Epithelial cell of proximal tubule (primary cell): ENCODE measurements at places on chromosomes 1 and 21. TPM values are rescaled to one million over a fixed set of nuclear protein-coding genes. Genes with fewer than 3 reads are reported as not detected.
A peak's percentile ranks its signal among the peaks of the same experiment; 100 is the strongest.

GRCh38 chr1:10108134-10108663 is 75.4 kb downstream of the UBE4B start:
- peak; percentile 27 for DNase-seq

GRCh38 chr1:98698625-98699024 is 37.1 kb downstream of the SNX7 start:
- no peak for DNase-seq

- no peak for DNase-seq
Measured at GRCh38 chr1:4657960-4658541, 3.6 kb downstream of the AJAP1 start.

The IVNS1ABP gene
- 56.5 and 75.6 TPM in 2 replicates for total RNA-seq

DNA sequence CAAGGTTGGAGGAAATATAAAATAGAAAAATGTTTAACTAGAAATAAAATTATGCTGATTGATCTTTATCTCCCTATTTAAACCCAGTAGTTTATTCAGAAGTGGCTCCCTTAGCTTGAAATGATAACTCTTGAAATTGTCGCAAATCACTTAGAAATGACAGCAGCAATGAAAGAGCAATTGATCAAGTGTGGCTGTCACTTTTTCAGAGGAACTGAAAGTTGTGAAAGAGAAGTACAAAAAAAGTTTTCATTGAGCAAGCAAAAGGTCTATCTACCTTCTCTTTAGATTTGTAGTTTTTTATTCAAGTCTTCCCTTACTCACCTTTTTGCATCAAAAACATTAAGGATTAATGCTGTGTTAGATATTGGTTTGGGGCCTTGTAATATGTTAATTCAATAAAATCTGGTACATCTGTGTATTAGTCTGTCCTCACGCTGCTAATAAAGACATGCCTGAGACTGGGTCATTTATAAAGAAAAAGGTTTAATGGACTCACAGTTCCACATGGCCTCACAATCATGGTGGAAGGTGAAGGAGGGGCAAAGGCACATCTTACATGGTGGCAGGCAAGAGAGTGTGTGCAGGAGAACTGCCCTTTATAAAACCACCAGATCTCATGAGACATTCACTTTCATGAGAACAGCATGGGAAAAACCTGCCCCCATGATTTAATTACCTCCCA is 48.3 kb downstream of the LRRC8C start:
- DNase-seq: no peak

The KISS1 gene
- 24.7 and 111 TPM in 2 replicates for total RNA-seq

The TDRD5 gene
- total RNA-seq: 0.06 and 0.43 TPM in 2 replicates

The TTC24 gene
- total RNA-seq: not detected in 2 replicates

DNA sequence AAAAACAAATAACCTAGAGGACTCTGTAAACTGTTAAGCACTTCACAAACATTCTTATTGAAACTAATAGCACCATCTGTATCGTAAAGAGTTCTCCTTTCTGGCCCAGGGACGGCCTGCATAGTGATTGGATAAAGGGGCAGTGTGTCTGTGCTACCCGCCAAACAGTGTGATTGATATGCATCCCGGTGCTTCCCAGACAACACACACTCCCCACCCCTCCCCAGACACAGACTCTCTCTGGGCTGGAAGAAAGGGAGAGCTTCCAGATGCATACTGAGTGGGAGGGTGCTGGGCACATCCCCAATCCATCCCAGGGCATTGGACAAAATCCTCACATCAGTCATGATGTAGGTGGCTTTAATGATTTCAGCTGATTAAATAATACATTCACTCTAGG is 3.7 kb downstream of the HSD11B1 start:
- DNase-seq: no peak

- DNase-seq: no peak
Measured at GRCh38 chr21:26847921-26848320, 2.7 kb upstream of the ADAMTS1 start.

GRCh38 chr1:114695430-114696058 is at the start of gene AMPD1:
AMPD1 (minus strand) TSS chr1:114695546; CDS start chr1:114695471, 75 bp downstream.
- DNase-seq: no peak

- no peak for DNase-seq
Measured at GRCh38 chr1:234972411-234973191, 156.0 kb downstream of the TOMM20 start.

DNA sequence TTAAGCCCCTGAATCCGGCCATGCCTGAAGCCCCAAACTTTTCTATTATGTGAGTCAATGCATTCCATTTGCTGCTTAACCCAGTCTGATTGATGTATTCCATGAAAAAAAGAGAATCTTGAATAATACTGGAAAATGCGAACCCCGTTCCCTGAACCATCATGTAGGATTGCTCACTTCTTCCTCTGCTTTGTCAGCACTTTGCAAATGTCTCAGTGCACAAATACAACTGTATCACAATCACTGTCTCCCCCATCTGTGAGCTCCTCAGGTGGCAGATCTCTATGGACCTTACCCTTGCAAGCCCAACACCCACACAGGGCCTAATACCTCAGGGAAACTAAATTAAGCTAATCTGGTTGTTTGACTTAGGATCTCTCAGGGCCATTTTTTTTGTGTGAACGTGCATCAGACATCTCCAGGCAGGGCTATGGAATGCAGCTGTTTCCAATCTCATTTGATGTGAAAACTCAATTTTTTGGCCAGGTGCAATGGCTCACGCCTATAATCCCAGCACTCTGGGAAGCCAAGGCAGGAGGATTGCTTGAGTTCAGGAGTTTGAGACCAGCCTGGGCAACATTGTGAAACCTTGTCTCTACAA is 2.1 kb upstream of the RCAN3 start:
- DNase-seq: no peak

GRCh38 chr1:214637722-214638458 is 34.9 kb downstream of the CENPF start:
- DNase-seq: no peak

The MMP23B gene
- total RNA-seq: 3.5 and 15.0 TPM in 2 replicates

DNA sequence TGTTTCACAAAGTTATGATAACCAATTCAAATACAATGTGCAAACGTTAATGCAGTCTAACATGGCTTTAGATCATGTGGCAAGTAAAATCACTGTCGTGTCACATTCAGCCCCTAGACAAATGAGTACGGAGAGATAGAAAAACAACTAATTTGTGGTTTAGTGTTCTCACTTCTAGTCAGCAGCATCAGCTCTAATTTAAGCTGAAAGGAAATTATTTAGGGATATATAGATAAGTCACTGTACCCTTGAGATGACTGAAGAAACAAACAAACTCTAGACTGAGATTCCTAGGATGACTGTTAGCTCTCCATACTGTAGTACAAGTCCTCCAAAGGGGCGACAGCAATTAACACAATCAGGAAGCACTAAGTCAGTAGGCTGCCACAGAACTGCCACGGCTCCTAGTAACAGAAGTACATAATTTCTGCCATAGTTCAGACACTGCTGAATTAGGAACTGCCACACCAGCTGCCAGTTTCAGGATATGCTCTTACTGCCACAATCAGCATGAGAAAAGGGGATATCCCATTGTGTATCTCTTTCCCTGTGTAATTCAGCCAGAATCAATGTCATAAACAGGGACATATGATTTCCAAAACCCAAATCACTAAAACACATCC is 150.4 kb upstream of the NEGR1 start:
- DNase-seq: no peak

The ASAP3 gene
- 5.1 and 11.5 TPM in 2 replicates for total RNA-seq

GRCh38 chr1:230549625-230550024 is 92.7 kb upstream of the COG2 start:
- no peak for DNase-seq

The RNF223 gene
- 0.36 and 1.6 TPM in 2 replicates for total RNA-seq

- no peak for DNase-seq
Measured at GRCh38 chr1:64568171-64568450, 98.2 kb downstream of the CACHD1 start.

- DNase-seq: no peak
Measured at GRCh38 chr1:248618878-248619277, 16.0 kb downstream of the OR2T11 start.

DNA sequence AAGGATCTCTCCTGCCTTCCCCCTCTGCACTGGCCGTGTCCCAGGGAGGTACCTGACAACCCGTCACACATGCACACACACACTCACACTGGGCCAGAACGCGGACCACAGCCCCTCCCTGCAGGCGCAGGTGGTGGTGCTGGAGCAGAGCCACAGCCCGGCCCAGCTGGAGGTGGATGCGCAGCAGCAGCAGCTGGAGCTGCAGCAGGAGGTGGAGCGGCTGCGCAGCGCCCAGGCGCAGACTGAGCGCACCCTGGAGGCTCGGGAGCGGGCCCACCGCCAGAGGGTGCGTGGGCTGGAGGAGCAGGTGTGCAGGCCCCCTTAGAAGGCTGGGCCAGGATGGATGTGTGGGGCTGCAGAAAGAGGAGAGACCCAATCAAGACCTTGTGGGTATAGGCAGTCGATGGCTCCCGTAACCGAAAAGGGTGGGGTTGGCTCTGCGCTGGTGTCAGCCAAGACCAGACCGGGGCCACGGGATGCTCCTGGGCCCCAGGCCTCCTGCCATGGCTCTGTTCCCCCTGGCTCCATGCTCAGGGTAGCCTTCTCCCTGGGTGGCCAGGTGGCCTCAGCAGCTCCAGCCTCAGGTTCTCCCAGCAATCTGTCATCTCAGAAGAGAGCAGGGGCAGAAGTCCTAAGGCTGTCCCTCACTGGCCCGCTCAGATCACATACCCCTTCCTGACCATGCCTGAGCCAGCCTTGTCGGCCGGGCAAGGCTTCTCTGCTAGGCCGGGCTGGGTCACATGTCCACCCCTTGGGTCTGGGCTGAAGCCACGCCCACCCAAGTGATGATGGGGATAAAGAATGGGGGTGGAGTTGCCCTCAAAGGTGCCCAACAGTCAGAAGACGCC is 8.9 kb downstream of the MFAP2 start:
- DNase-seq: no peak

GRCh38 chr1:106022312-106022902 is 1034.1 kb upstream of the PRMT6 start:
- DNase-seq: no peak

GRCh38 chr21:44999972-45000636 is 60.3 kb downstream of the SLX9 start:
- no peak for DNase-seq

DNA sequence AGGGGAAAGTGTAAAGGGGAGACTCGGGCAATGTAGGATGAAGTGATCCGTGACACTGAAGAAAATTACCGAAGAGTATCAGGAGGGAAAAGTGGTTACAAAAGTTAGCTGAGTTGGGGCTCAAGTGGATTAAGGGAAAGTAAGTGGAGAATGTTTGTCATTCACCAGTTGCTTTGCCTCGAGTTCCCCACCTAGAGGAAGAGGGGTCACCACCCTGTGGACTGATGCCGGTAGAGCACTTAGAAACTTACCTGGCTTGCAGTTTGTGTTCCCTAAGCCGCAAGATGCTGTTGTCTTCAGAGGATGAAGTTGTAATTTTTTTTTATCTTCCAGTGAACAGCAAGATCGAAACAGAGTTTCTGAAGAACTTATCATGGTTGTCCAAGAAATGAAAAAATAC is 1.0 kb downstream of the PER3 start:
- no peak for DNase-seq

GRCh38 chr1:53554592-53555305 is 95.5 kb downstream of the DMRTB1 start:
- DNase-seq: no peak

The MNDA gene
- not detected in 2 replicates for total RNA-seq

The DCDC2B gene
- not detected in 2 replicates for total RNA-seq

- DNase-seq: no peak
Measured at GRCh38 chr1:100710906-100711682, 8.4 kb upstream of the VCAM1 start.

The ADAMTS1 gene
- total RNA-seq: 38.4 and 55.6 TPM in 2 replicates

The FCGR3A gene
- not detected in 2 replicates for total RNA-seq

GRCh38 chr1:38052750-38053415 is 6.3 kb upstream of the POU3F1 start:
- DNase-seq: no peak

The FPGT gene
- 4.0 and 9.8 TPM in 2 replicates for total RNA-seq

- no peak for DNase-seq
Measured at GRCh38 chr1:63848733-63849132, 74.9 kb downstream of the ROR1 start.

The LENEP gene
- total RNA-seq: not detected in 2 replicates

The DTL gene
- total RNA-seq: 17.6 and 31.5 TPM in 2 replicates

DNA sequence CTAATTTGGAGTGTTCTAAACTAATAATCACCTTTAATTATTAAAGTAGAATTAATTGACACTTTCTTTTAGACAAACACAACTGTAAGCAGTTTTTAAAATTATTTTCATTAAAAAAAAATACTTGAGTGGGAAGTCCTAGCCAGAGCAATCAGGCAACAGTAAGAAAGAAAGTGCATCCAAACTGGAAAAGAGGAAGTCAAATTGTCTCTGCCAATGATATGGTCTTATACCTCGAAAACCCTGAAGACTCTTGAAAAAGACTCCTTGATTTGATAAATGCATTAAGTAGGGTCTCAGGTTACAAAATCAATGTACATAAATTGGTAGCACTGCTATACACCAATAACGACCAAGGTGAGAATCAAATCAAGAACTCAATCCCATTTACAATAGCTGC is 83.0 kb upstream of the GADD45A start:
- DNase-seq: no peak

GRCh38 chr1:53891678-53892077 is 2.1 kb upstream of the YIPF1 start:
- DNase-seq: no peak

GRCh38 chr1:94651076-94651475 is 109.5 kb upstream of the F3 start:
- DNase-seq: no peak

- DNase-seq: peak; percentile 63
Measured at GRCh38 chr1:234683861-234684632, 74.1 kb upstream of the IRF2BP2 start.

GRCh38 chr1:164578479-164579200 is 19.7 kb downstream of the PBX1 start:
- DNase-seq: no peak

- DNase-seq: no peak
Measured at GRCh38 chr21:34667761-34668160, 1.0 kb upstream of the CLIC6 start.

GRCh38 chr1:209597499-209597898 is 14.0 kb downstream of the CAMK1G start:
- no peak for DNase-seq

The SELENBP1 gene
- total RNA-seq: 2.7 and 5.9 TPM in 2 replicates

DNA sequence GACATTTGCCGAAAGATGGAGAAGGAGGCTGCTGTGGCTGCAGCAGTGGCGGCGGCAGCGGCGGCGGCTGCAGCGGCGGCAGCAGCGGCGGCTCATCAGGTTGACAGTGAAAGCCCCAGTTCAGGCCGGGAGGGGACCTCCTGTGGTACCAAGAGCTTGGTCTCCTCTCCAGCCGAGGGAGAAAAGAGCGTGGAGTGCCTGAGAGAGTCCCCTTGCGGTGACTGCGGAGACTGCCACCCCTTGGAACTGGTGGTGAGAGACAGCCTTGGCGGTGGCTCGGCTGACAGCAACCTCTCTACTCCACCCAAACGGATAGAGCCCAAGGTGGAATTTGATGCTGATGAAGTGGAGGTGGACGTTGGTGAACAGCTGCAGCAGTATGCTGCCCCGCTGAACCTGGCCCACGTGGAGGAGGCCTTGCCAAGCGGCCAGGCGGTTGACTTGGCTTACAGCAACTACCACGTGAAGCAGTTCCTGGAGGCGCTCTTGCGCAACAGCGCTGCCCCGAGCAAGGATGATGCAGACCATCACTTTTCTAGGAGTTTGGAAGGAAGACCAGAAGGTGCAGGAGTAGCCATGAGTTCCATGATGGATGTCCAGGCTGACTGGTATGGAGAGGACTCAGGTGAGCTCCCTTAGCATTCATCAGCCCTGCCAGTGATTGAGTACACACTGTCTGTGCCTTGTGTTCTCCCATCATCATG is 6.3 kb downstream of the ZBTB8B start:
- no peak for DNase-seq
